Colonic mucosa (tissue), 4 donors: ENCODE measurements at places on chromosomes 11 and 22. TPM values are rescaled to one million over a fixed set of nuclear protein-coding genes. Genes with fewer than 3 reads are reported as not detected.
A peak's percentile ranks its signal among the peaks of the same experiment; 100 is the strongest.

DNA sequence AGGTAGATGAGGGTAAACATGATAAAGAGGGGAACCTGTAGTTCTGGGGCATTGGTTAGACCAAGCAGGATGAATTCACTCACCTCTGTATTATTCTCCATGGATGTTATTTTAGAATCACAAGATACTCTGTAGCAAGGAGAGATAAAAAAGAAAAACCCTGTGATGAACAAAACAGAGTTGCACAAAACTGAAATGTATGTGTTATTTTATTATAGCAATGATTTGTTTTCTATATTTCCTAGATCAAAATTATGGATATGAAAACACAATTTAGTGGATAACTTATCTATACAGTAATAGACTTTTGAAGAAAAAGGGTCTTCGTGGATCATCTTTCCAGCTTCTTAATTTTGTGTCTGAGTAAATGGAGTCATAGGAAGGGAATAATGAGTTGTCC, at the start of gene OR5B17:
Gene OR5B17, minus strand, starts transcription at position 101 of the 400 bp plus-strand sequence. Its CDS starts 0 bp downstream, at position 101.
- DNase-seq, result no peak

Gene RAD9A
- total RNA-seq, result 35.1 TPM

DNA sequence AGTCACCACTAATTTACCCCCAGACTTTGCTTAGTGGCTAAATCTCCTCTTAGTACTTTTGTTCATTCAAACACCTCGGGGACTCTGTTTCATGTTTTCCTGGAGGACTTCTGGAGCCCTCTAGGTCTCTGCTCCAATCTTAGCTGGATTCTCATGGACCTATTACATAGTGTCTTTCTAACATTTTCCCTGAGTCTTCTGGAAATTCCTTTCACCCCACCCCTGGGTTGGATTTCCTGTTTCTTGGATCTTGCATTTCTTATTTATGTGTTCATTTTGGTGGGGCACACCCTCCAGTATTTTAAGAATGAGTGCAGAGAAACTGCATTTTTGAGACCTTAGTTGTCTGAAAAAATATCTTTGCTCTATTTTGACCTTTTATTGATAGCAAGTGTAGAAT, 220.1 kb downstream of the BLID start:
- no peak for DNase-seq

DNA sequence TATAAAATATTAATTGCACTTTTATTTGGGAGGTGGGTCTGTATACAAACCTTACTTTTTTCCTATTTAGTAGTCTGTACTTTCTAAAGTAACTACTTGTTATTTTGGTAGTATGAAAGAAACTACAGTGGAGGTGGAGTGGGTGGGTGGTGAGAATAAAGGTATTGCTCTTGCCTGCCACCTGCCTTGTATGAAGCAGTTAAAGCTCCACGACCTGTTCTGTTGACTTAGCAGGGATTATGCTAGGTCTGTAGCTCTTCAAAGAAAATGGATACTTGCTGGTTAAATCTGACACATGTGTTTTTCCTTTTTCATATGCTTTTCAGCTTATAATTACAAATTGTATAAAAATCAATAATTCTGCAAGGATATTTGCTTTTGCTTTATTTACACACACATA, 111.9 kb downstream of the EHF start:
- DNase-seq, result no peak

Gene ZNF214
- total RNA-seq, result 2.6 TPM

DNA sequence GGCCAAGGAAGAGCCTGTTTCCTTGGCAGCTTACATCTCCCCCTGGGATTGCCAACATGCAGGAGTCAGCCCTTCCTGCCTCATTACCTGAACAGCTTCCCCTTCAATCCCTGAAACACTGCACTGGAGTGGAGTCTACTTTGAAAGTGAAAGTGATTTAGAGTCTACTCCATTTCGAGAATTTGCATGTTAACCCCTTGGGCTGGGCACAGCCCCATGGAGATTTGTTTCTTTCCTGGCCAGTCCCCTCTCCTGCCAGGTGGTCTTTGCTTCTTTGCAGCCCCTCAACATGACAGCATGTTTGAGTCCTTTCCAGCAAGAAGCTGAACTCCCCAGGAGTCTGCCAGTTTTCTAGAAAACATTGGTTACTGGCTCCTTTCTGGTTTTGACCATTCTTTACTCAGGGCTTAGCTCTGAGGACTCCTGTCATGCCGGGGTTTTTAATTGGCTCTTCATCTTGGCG, 59.9 kb downstream of the TRAF6 start:
- no peak for DNase-seq

DNA sequence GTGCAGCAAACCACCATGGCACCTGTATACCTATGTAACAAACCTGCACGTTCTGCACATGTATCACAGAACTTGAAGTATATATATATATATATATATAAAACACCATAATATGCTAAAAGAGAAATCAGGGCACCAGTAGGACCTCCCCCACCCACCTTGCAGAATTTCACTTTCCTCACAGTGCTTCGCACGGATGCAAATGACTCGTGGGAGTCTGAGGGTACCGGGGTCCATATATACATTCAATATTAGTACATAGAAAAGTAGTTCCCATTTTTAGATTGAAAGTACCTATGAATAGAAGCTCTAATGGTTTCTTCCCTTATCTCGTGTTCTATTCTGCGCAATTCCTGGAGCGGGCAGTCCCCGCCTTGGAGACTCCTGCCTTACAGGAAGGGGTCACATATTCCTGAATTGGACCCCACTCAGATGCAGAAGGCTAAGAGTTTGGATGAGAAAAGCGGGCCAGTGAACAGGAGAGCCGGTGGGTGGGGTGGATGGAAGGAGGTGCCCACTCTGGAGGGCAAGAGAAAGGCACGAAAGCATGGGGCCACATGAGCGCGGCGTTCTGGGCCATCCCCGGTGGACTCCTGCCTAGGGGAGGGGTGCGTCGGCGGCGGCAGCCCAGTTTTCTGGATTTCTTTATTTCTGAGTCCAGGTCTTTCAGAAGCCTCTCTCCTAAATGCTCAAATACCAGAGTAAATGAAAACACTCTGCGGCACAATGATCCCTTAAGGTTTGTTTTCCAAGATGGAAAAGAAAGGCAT, 136.3 kb downstream of the ETS1 start:
- DNase-seq, result no peak

DNA sequence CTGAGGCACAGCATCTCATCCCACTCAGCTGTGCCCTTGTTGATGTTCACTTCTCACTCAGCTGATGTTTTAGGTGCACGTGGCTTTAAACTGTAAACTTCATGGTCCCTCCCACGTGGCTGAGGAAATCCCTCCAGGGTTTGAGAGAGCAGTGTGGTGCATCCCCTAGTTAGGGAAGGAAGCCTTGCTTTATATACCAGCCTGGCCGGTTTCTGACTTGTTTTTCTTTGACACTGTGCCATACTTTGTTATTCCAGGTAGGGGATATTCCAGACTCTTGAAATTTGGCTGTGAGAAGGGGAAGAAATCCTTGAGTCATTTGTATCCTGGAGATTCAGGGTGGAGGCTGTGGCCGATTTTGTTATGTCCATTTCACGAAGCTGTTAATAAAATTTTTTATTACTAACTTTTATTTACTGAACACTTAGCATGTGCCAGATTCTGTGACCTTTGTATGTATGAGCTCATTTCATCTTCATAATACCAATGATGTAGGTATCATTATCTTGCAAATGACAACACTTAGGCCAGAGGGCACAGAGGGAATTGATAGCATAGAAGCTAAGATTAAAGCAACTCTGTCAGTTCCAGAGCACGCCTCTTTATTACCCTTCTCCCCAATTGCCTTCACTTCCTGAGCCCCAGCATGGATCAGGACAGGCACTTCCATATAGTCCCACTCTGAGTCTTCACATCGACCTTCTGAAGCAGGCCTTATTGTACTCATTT, 116.6 kb downstream of the NAV2 start:
- DNase-seq, result peak; percentile 50

DNA sequence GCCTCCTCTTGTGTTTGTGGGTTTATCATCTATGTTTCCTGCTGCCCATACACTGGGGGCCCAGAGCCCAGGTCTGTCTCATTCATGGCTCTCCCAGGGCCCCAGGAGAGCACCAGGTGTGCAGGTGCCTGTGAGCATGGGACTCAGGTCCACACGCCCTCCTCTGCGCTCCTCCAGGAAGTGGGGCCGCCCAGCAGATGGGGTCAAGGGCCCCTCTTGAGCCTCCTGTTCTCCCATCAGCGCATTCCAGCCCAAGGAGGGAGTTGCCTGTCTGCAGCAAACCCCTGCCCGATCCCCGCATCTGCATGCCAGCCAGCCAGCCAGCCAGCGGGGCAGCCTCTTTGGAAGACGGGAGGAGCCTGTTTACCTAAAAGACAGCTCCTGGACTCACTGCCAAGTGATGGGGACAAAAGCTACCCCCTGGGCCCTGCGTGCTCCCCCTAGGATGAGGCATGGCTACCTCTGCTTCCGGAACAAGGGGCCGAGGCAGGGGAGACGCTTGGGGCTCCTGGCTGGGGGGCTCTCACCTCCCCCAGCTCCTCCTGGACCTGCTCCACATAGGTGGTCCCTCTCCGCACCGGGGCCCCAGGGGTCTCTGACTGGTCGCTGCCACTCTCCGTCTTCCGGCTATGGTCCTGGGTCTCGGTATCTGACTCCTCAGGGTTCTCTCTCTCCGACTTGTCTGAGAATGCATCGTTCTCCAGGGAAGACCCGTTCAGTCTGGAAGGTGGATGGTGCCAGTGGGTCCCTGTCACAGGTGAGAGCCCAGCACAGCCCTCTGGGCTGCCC, 49.7 kb upstream of the CARS1 start:
- peak; percentile 14 for DNase-seq

DNA sequence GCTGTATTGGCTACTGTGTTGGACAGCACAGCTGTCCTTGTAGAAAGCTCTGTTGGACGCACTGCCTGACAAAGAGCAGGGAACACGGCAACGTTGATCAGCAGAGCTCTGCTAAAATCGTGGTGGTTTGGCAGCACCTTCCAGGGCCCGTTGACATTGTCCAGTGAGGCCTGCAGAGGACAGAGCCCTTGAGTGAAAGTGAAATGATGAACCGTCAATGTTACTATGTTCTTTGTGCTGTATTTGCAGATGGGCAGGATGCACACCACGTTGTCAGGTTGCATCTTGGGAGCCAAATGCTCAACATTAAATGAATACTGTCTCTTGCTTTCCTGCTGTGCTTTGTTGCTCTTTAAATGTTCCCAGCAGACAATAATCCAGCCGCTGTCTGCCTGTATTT, 69.7 kb downstream of the NELL1 start:
- DNase-seq, result no peak

DNA sequence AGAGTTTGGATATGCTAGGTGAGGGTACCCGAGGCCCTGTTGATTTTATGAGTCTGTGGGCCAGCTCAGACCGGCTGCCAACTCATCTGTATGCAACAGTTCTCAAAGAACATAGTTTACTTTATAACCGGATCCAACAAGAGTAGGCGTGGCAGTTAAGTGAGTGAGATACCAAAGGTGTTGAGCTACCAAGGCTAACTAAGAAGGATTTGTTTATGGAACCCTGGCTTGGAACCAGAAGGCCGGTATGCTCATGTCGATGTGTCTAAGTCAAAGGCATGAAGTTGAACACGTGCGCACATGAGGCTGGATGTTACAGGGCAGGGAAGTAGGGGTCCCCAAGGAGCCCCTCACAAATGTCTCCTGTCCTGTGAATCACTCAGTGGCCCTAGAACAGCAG, at the start of gene KCNJ1:
Gene KCNJ1, minus strand, starts transcription at position 20 of the 400 bp plus-strand sequence. CDS start 27,053 bp downstream, outside the sequence.
- DNase-seq, result no peak

GRCh38 chr22:34111210-34111824, 191.0 kb upstream of the LARGE1 start:
- DNase-seq, result peak; percentile 32

GRCh38 chr11:69263736-69264052, 30.3 kb upstream of the MYEOV start:
- DNase-seq, result no peak

Gene HBG2
- 14.9 TPM for total RNA-seq

- no peak for DNase-seq
Observed at GRCh38 chr22:42800451-42801251, 56.4 kb downstream of the ARFGAP3 start.

DNA sequence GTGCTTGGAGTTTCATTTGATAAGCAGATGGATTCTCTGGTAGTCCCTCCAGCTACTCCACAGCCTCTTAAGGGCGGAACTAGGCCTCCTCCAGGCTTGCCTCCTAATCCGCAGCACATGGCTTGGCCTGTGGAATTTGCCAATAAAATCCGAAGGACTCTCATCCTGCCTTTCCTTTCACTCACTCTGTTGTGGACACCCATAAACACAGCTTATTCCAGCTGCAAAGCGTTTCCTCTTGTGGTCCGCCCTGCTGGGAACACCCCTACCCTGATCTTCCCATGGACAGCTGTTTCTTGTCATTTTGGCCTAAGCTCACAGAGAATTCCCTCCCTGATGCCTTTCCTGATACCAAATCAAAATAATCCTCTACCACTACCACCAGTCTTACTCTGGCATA, 546.2 kb downstream of the NTM start:
- no peak for DNase-seq

- peak; percentile 39 for DNase-seq
Observed at GRCh38 chr11:88484873-88485621, 147.5 kb upstream of the CTSC start.

- no peak for DNase-seq
Observed at GRCh38 chr11:37450613-37451012, 852.6 kb upstream of the RAG2 start.

Gene CDC45
- total RNA-seq, result 35.9 TPM

Gene TRPC6
- total RNA-seq, result 0.96 TPM

DNA sequence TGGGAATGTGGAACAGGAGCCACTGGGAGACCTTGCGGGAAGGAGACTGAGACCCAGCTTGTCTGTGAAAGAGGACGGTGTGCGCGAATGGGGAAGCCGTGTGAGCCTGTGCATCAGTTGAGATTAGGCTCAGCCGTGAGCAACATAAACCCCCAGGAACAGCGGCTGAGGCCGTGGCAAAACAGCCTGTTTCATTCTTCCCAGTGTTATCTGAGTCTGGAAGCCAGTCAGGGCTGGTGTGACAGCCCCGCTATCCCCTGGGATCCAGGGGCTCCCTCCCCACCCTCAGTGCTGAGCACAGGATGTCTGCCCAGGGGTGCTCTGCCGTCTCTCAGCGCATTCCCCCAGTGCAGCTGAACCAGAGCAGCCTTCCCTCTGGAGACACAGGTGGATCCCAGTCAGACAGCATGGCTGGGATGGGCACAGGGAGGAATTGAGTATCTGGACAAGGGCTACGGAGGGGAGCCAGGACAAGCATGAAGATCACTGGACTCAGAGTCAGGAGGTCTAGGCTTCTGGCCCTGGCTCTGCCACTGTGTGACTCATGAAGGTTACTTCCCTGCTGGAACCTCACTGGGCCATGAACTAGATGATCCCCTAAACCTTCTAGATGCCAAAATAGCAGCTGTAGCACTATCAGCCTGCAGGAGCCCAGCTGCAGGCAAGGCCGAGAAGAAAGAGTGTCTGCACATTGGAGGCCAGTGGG, 8.6 kb downstream of the OAF start:
- no peak for DNase-seq

Gene GLYAT
- not detected for total RNA-seq

DNA sequence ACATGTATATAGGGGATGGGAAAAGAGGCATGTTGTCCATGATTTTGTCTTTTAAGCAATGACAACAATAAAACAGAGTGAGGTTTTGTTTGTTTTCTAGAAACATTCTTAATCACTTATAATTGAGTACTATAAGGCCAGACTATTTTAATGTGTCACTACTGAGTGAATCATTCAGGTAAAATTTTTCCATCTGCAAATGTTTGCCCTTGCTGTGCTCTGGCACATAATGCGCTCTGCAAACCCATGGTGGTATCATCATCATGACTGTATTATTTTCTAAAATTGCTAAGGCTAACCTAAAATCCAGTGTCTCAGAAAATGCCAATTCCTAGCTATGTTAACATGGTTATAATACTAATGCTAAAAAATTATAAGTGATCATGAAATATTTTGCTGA, 261.2 kb downstream of the CADM1 start:
- no peak for DNase-seq

Gene PDGFD
- 2.1 TPM for total RNA-seq

GRCh38 chr11:119262668-119263351, 54.1 kb downstream of the MCAM start:
- DNase-seq, result no peak
